Hepatocyte (in vitro differentiated cells): ENCODE measurements at places on chromosomes 6 and 20. TPM values are rescaled to one million over a fixed set of nuclear protein-coding genes. Genes with fewer than 3 reads are reported as not detected.

DNA sequence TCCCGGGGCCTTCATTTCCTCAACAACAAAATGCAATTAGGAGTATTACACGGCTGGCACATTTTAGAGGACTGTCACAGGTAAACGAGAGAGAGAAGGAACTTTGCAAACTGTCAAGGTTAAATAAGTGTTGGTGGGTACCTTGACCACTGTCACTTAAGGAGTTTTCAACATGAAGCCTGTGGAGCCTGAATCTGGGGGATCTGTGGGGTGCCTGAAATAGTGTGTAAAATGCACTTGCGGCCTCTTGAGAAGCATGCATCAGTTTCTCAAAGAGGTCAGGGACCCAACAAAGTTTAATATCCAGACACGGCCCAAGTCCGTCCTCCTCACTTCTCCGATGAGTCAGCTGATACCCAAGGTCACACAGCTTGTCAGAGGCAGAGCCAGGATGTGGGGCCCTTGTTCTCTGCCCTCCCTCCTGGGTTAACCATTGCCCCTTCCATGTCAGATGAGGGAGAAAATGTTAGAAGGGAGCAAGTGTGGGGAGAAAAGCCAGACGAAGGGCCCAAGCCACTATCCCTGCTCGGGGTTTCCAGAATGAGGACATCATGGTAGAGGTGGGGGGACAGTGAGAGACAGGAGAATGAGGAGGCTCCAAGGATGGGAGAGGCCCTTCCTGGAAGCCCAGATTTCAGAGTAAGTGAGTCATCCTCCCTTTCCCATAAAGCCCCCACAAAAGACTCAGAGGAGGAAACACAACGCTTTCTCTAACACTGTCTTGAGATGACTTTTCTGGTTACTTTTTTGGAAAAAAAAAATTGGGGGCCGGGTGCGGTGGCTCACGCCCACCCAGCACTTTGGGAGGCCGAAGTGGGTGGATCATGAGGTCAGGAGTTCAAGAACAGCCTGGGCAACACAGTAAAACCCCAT is 42.2 kb downstream of the C6orf132 start:
- H3K27ac ChIP-seq = peak overlapping the region; percentile 92
- peaks cover 53% of the 10 kb centered on the region for H3K4me1 ChIP-seq
- no peak overlapping the region for H3K4me3 ChIP-seq
- H3K36me3 ChIP-seq = no peaks in the 10 kb centered on the region
- no peaks in the 10 kb centered on the region for H3K27me3 ChIP-seq

DNA sequence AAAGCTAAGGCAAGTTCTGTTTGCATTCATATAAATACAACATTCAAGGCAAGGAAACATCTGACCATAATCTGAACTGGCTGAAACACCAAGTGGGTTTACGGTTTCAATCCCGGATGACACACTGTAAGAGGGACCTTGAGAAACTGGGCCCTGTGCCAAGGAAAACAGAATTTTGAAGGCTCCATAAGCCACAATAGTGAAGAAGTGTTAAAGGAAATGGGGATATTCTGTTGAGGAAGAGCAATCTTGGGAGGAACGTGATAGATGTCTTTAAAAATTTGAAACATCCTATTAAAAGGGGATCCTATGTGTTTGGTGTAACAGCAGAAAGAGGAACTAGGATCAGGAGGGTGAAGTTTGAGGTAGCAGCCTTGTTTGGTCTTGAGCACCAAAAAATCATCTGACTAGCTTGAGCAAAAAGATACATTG is 82.4 kb upstream of the TAB2 start:
- H3K4me1 ChIP-seq = peaks cover 14% of the 10 kb centered on the region
- peak; percentile 30 for DNase-seq
- H3K4me3 ChIP-seq = no peak overlapping the region
- no peak overlapping the region for H3K27ac ChIP-seq
- no peaks in the 10 kb centered on the region for H3K36me3 ChIP-seq

GRCh38 chr6:399785-400534 is 8.4 kb downstream of the IRF4 start:
- H3K4me3 ChIP-seq = no peak overlapping the region
- H3K27me3 ChIP-seq = peaks cover 47% of the 10 kb centered on the region
- H3K27ac ChIP-seq = no peak overlapping the region
- no peaks in the 10 kb centered on the region for H3K36me3 ChIP-seq

GRCh38 chr6:137122612-137123011 is 50.8 kb downstream of the IL22RA2 start:
- H3K27me3 ChIP-seq = no peaks in the 10 kb centered on the region
- peaks cover 4% of the 10 kb centered on the region for H3K4me1 ChIP-seq
- no peak overlapping the region for H3K4me3 ChIP-seq
- H3K27ac ChIP-seq = no peak overlapping the region
- no peak for DNase-seq

DNA sequence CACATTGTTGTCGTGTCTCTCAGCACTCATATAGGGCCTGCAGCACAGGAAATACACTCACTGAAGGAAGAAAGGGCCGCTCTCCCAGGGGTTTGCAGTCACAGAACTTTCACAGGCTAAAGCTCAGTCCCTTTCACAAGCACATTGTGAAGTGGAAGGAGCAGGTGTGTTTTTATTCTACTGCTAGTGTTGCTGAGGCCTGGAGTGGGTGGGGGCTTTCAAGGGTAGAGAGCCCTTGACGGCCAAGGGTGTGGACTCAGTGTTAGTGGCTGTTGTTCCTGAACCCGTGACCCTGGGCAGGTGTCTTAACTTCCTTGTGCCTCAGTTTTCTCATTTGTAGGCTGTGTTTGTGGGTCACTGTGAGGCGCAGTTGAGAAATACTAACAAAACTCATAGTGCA is 66.2 kb upstream of the SLC22A1 start:
- H3K4me3 ChIP-seq = no peak overlapping the region
- H3K27me3 ChIP-seq = no peaks in the 10 kb centered on the region
- no peak overlapping the region for H3K27ac ChIP-seq
- H3K4me1 ChIP-seq = no peaks in the 10 kb centered on the region
- no peak for DNase-seq
- no peaks in the 10 kb centered on the region for H3K36me3 ChIP-seq

DNA sequence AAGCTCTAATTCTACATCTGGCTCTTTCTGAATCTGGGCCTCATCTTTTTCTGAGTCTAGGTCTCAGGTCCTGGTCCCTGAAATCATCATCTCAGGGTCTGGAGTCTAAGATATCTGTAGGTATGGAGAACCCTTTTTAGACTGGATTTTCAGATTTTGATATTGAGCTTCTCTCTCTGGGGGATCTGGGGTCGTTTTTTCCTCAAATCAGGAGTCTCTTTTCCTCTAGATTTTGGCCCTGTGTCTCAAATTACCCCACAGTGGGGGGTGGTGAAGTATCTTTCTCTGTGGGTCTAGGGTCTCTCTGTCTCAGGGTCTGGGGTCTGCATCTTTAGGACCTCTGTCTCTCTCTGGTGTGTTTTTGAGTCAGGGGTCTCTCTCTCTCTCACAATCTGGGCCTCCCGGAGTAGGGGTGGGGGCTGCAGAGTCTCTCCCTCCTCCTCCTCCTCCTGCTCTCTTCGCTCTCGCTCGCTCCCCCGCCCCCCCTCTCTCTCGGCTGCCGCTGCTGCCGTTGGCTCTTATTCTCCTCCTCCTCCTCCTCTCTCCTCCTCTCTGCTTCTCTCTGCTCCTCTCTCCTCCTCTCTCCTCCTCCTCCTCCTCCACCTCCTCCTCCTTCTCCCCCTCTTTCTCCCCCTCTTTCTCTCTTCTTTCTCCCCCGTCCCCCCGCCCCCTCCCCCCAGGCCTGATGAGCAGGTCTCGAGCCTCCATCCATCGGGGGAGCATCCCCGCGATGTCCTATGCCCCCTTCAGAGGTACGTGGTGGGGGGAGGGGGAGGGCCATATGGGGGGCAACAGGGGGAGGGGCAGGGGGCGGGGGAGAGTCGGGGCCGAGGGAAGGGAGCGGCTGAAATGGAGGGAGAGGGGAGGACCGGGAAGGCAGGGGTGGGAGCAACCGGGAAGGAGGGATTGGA is at the start of gene SYNGAP1:
Gene SYNGAP1 (plus strand): TSS at position 486 of the 911 bp plus-strand sequence. CDS start 200 bp downstream, at position 686.
- H3K36me3 ChIP-seq = no peaks in the 10 kb centered on the region
- DNase-seq = peak; percentile 75
- peak within 1 kb of the TSS; percentile 17 for H3K4me3 ChIP-seq
- no peaks in the 10 kb centered on the region for H3K27me3 ChIP-seq

GRCh38 chr20:47452736-47453161 is 48.9 kb upstream of the NCOA3 start:
- peaks cover 12% of the 10 kb centered on the region for H3K4me1 ChIP-seq
- H3K36me3 ChIP-seq = no peaks in the 10 kb centered on the region
- H3K4me3 ChIP-seq = no peak overlapping the region
- H3K27me3 ChIP-seq = no peaks in the 10 kb centered on the region
- no peak for DNase-seq

DNA sequence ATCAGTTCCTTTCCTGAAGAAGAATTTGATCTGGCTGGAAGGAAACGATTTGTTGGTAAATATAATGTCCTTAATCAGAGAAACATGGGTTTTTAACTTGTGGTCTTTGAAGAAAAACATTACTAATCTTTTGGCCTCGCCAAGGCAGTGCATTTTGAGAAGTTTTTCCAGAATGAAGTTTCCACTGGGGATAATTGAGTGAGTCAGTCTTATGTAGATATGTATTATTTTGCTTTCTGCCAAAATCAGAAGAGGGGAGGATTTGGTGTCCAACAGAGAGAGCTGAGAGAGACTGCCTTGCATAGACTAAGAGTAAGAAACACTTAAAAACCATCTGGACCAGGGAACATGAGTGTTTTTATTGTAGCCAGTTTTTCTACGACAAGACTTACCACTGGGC is 79.9 kb downstream of the FNDC1 start:
- no peaks in the 10 kb centered on the region for H3K4me1 ChIP-seq
- H3K4me3 ChIP-seq = no peak overlapping the region
- no peaks in the 10 kb centered on the region for H3K36me3 ChIP-seq
- DNase-seq = no peak
- no peak overlapping the region for H3K27ac ChIP-seq

DNA sequence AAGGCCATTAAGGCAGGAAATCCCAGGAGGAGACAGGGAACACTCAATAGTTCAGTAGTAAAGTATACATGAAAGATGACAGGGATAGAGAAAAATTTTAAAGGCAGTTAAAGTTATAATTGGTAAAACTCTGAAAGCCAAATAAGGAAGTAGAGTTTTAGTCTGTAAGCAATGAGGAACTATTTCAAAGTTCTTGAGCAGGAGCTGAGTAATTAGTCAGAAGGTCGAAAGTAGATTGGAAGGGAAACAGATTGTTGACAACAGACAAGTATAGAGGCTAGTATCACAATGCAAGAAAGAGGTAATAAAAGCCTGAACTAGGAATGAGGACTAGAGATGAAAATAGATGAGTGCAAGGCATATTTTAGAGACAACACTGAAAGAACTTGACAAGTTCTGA is 150.3 kb downstream of the CDK19 start:
- H3K4me3 ChIP-seq = no peak overlapping the region
- peak overlapping the region; percentile 54 for H3K27ac ChIP-seq
- H3K36me3 ChIP-seq = no peaks in the 10 kb centered on the region
- peaks cover 6% of the 10 kb centered on the region for H3K4me1 ChIP-seq
- H3K27me3 ChIP-seq = no peaks in the 10 kb centered on the region
- DNase-seq = no peak

DNA sequence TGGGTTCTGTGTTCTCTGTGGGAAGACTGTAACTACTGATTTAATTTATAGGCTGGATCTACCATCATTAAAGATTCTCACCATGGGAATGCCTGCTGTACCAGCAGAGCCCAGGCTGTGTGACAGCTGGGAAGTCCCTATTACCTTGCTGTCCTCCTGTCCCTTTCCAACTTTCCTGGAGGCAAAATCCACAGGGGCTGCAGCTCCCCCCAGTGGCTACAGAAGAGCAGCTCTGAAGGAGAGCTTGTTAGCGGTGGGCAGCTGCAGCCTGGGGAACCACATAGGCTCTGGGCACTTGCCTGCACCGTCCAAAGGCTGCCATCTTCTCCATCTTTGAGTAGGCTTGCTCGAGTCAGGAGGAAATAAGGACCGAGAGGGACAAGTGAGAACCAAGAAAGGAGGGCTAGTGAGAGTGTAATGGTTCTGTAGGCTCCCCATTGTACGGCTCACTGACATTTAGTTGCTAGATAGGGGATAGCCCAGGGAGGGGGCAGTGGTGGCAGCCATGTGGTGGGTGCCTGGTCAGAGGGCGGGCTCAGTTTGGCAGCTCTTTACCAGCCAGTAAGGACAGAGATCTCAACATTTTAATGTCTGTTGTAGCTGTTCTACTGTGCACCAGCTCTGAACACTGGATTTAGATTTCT is 155.1 kb upstream of the MLIP start:
- H3K27ac ChIP-seq = no peak overlapping the region
- DNase-seq = peak; percentile 84
- peaks cover 6% of the 10 kb centered on the region for H3K4me1 ChIP-seq
- H3K36me3 ChIP-seq = no peaks in the 10 kb centered on the region

DNA sequence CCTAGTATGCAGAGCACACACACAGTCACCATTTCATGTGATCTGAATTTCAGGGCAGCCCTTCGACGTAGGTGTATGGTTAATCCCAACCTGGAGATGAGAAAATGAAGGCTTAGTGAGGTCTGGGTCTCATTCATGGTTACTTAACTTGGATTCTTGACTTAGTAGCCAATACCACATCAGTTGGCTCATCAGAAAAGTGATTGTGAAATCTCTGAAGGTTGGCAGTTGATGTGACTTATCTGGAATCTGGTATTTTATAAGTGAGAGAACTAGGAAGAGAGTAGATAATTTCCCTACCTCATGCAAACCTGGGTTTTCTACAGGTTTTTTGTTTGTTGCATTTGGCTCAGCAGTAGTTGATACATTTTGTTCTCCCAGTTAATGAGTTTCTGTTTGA is 123.7 kb downstream of the CCDC170 start:
- H3K4me3 ChIP-seq = no peak overlapping the region
- no peak overlapping the region for H3K27ac ChIP-seq
- DNase-seq = no peak
- no peaks in the 10 kb centered on the region for H3K27me3 ChIP-seq

DNA sequence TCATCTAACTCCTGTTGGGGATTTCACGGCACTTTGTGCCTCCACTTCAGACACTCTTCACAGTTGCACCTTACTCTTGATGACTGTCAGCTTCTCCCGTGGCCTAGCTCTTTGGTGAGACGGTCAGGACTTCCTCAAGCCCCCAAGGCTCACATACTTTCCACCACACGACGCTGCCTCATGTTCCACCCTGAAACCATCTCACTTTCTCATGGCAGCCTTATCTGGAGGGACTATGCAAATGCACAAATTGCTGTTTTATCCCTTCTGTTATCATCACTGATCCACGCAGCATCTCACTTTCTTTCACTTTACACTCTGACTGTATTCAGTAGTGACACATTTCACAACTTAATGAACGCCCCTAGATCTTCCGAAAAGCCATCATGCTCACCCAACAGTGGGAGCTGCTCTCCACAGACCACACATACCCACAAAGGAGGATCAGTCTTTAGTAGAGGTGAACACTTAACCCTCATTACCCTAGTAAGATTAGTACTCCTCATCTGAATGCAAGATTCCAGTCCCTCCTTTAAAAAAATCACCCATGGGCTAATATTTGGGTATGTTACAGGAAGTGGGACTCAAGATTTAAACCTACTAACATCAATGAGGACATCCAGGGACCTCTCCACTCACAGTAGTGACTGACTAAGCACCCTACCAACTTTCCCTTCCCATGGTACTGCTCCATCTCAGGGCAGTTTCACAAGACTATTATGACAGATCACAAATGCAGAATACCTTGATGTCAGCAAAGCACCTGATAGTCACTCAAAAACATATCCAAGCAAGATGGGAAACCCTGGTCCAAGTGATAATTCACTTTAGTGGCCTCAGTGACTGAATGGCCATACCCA is 35.4 kb downstream of the FYN start:
- no peak overlapping the region for H3K4me3 ChIP-seq
- H3K27me3 ChIP-seq = no peaks in the 10 kb centered on the region
- DNase-seq = no peak
- H3K36me3 ChIP-seq = no peaks in the 10 kb centered on the region

SLC22A7 gene
- polyA plus RNA-seq = 18.5 and 40.1 TPM in 2 replicates

UBR2 gene
- polyA plus RNA-seq = 7.5 and 8.1 TPM in 2 replicates

LY6G6D gene
- 1.2 and 3.0 TPM in 2 replicates for polyA plus RNA-seq

RAD21L1 gene
- not detected in 2 replicates for polyA plus RNA-seq

TAGAP gene
- polyA plus RNA-seq = 1.9 and 2.9 TPM in 2 replicates
